Glomerular endothelial cell (primary cell): ENCODE measurements at places on chromosomes 6 and 20.

GRCh38 chr20:51365670-51366069, 176.8 kb downstream of the NFATC2 start:
- DNase-seq, result no peak

DNA sequence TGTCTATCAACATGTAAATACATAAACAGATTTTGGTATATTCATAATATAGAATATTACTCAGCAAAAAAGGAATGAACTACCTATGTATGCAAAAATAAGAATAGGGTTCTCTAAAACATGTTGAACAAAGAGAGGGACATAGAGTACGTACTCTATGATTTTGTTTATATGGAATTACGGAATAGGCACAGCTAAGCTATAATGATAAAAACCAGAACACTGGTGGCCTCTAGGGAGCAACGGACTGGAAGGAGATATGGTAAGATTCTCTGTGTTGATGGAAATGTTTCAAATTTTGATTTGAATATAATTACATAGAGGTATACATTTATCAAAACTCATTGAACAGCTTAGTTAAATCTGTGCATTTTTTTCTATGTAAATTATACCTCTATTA, 19.6 kb downstream of the ADGRG6 start:
- DNase-seq, result no peak

- DNase-seq, result no peak
These were observed 116.8 kb downstream of the VEGFA start for GRCh38 chr6:43886717-43887339.

- no peak for DNase-seq
These were observed 478.7 kb downstream of the HTR1B start for GRCh38 chr6:76984572-76984971.

DNA sequence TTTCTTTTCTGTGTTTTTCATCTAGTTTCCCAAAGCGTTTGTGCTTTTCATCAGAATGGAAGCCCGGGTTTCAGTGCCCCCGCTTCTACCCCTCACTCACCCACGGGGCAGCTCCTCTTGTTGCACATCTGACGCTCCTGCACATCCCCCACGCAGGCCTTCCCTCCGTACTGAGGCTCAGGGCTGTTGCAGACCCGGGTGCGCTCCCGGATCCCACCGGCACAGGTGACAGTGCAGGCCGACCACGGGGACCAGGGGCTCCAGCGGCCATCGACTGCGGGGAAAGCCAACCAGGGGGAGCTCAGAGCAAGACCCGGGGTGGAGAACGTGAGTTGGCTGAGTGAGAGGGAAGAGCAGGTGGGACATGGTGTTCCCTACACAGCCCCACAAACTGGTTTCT, 19.0 kb downstream of the THBS2 start:
- no peak for DNase-seq

DNA sequence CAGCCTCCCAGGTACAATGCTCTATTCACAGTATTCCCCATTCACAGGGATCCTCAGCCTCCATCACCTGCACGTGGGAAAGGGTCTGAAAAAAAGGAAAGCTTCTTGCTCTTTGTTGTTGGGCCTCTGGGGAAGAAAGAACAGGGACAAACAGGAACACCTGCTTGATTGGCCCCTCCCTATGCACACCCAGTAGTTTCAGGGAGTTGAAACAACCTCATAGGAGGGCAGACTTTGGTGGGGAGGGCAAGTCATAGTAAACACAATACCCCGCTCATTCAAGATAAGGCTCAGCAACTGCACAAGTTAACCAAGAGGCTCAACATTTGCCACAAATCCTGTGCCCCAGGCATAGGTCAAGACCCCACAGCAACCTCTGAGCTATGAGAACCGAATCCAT, 1.7 kb downstream of the GHRH start:
- no peak for DNase-seq

- DNase-seq, result no peak
These were observed 13.4 kb downstream of the KCNG1 start for GRCh38 chr20:51009303-51010042.

DNA sequence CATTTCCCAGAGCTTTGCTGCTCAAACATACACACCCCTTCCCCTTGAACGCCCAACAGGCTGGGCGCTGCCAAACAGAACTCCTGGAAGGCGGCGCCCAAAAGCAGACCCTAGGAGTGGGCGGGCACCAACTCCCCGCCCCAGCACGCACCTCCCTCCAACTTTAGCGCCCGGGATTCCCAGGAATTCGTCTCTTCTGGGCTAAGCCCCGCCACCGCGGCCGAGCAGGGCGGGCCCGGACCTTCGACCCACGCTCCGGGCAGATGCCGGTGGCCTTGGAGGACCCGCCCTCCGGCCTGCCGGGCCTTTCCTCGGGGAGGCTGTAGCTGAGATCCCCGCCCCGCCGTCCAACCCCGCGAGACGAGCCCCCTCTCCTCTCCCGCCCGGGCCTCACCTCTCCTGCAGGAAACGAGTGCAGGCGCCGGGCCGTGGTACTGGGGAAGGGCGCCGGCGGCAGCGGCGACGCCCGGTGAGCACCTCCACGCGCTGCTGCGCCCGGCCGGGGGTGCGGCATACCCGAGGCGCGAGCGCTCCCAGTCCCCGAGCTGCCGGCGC, 659 bp downstream of the MCUR1 start:
- DNase-seq, result no peak

GRCh38 chr6:11142296-11143027, 30.9 kb upstream of the ERVFRD-1 start:
- DNase-seq, result no peak

DNA sequence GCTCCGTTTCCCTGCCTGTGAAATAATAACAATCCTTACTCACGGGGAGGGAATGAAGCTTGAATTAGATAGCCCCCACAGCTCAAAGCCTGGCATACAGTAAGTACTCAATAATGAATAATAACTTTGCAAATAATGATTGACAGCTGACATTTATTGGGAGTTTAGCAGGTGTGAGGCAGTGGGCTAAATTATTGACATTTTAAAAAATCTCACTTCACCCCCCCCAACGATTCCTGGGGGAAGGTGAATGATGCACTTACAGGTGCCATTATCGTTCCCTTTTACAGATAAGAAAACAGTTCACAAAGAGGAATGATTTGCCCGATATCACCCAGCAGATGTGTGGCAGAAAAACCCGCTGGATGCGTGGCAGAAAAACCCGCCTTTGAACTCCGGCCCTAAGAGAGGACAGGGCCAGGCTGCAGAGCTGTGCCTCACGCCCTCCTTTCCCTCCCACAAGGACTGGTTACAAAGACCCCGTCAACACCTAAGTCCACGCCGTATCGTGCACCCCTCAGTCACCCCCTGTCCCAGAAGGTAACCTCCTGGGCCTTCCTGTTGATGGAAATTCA, 114.2 kb upstream of the PTPN1 start:
- no peak for DNase-seq

DNA sequence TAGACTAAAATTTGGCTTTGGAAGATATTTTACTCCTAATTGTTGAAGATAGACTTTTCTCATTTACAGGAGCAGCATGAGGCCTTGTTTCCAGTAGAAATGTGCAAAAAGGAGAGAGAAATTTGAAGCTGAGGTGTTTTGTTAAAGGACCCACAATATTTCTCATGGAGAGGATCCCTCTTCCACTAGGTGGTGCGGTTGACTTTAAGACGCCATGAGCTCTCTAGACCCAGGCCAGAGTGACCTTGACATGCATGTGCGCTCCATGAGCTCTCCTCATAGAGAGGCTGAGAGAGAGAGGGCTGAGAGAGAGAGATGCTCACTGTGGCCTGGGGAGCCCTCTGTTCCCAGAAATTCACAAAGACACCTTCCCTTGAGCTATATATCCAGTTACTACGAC, 861.2 kb upstream of the EYS start:
- DNase-seq, result no peak

- DNase-seq, result no peak
These were observed 51.2 kb upstream of the RANBP9 start for GRCh38 chr6:13762611-13763441.

GRCh38 chr20:58237318-58238132, 9.1 kb upstream of the ANKRD60 start:
- no peak for DNase-seq

GRCh38 chr6:145241039-145241438, 494.3 kb downstream of the EPM2A start:
- DNase-seq, result no peak

DNA sequence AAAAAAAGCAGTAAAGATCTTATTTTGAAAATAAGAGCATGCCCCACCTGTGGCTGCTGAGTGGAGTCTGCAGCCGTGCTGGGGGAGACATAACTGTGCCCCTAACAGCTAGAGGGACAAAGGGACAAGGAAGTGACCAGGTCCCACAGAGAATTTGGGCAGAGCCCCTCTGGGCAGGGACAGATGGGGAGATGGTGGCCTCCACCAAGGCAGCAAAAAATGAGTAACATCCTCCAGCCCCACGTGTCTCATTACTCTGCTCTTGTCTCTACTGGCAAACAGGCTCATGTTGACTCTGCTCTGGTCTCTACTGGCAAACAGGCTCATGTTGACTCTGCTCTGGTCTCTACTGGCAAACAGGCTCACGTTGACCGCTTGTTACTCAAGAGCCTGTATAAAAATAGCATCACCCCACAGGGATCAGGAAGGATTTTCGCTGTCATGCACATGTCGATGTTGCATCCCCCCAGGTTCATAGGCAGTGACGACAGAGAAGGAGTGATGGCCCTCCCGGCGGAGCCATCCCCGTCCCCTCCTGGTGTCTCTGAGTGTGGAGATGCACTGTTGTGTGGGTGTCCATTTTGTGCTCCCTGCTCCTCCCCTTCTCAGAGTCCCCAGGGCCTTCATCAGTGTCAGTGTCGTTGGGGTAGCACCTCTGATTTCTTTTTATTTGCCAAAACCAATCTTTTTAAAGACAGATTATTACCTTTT, 17.3 kb upstream of the PCMTD2 start:
- DNase-seq, result no peak

- DNase-seq, result no peak
These were observed 98.4 kb downstream of the CDKAL1 start for GRCh38 chr6:20632696-20633095.
